ENCODE measurements at places on chromosomes 12 and 14. TPM values are rescaled to one million over a fixed set of nuclear protein-coding genes. Genes with fewer than 3 reads are reported as not detected.

Gene SSTR1
- 0.83 TPM for total RNA-seq

Gene YY1
- 57.0 TPM for total RNA-seq

Gene SLC5A8
- not detected for total RNA-seq

GRCh38 chr12:98144953-98145352, 370.4 kb upstream of the TMPO start:
- DNase-seq, result no peak

DNA sequence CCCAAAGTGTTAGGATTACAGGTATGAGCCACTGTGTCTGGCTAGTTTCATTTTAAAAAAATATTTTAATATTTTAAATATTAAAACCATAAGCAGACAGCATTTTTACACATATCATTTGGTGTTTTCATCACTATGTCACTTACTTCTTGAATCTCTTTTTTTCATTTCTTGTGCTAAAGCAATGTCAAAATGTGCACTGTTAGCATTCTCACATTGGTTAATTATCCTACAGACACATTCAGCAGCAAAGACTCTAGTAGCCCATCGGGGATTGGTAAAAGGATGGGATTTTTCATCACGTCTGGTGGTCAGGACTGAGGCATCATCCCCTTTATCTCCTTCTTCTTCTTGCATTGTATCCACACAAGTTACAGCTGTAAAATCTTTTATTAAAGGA, 96.9 kb downstream of the HEATR5A start:
- DNase-seq, result no peak

- DNase-seq, result no peak
Observed at GRCh38 chr14:65581799-65582198, 169.3 kb downstream of the FUT8 start.

GRCh38 chr12:101042211-101042610, 167.8 kb downstream of the SLC5A8 start:
- DNase-seq, result no peak

- peak; percentile 89 for DNase-seq
Observed at GRCh38 chr12:47903927-47904712, 674 bp downstream of the VDR start.

All from spleen (tissue), 13 donors.